ENCODE measurements at places on chromosomes 2 and 18. TPM values are rescaled to one million over a fixed set of nuclear protein-coding genes. Genes with fewer than 3 reads are reported as not detected.

- no peaks in the 10 kb centered on the region for H3K27me3 ChIP-seq
- no peak overlapping the region for H3K27ac ChIP-seq
- no peaks in the 10 kb centered on the region for H3K36me3 ChIP-seq
- no peak for DNase-seq
Measured at GRCh38 chr2:215883799-215884198, 129.6 kb downstream of the MREG start.

DNA sequence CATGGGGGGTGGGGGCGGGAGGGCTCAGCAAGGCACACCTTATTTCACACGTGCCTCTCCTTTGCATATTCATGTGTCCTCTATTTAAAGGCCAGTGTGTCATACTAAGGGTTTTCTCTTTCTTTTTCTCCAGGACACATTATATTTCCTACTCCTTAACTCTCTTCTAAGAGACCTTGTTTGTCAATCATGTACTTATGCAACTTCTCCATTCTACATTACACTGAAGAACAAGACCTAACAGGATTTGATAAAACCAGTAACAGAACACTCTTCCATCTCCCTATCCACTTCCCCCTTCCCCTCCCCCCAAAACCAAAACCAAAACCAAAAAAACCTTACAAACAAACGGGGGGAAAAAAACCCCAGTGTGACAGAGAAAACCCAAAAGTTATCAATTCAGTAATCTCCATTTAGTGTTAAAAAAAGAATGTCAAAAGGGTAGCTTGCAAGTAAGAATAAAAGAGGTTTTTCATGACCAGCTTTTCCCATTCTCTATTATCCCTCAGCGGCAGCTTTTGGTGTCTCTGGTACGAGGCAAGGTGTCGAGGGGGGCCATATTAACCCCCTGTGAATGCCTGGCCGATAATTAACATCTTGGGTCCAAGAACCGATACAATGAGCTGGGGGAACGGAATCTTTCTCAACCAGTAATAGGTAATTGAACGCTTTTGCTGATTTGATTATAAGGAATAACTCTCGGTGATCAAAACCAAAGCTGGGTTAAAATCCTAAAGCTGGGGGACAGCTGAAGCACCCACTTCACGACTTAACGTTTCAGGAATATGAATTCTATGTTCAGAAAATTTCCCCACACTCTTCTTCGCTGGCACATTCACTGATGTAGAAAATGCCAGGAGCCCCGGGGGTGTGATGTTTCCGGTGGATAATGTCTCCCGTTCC, 191.0 kb upstream of the TCF4 start:
- no peak for DNase-seq
- H3K4me1 ChIP-seq: peaks cover 4% of the 10 kb centered on the region
- no peaks in the 10 kb centered on the region for H3K36me3 ChIP-seq
- no peaks in the 10 kb centered on the region for H3K27me3 ChIP-seq

GRCh38 chr18:74006143-74006542, 141.5 kb downstream of the FBXO15 start:
- no peak for DNase-seq
- no peak overlapping the region for H3K27ac ChIP-seq
- peaks cover 4% of the 10 kb centered on the region for H3K27me3 ChIP-seq
- no peak overlapping the region for H3K4me3 ChIP-seq
- H3K36me3 ChIP-seq: no peaks in the 10 kb centered on the region

DNA sequence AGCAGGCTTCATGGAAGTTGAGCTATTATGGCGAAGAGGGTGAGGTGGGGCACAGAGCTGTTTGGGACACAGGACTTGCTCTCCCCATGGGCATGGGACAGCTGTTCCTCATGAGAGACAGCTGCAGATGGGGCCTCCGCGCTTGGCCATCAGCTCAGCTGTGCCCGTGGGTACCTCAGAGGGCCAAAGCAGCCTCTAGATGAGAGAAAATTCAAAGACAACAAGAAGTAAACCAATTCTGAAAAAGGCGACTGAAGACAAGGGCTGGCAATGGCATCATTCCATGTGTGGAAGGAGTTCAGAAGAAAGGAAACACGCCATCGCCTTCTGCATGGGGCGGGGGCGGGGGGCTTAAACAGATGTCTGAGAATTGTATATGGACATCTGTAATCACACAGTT, 136.2 kb downstream of the BCL2 start:
- H3K4me3 ChIP-seq: no peak overlapping the region
- no peaks in the 10 kb centered on the region for H3K36me3 ChIP-seq
- H3K27ac ChIP-seq: no peak overlapping the region
- DNase-seq: no peak

DNA sequence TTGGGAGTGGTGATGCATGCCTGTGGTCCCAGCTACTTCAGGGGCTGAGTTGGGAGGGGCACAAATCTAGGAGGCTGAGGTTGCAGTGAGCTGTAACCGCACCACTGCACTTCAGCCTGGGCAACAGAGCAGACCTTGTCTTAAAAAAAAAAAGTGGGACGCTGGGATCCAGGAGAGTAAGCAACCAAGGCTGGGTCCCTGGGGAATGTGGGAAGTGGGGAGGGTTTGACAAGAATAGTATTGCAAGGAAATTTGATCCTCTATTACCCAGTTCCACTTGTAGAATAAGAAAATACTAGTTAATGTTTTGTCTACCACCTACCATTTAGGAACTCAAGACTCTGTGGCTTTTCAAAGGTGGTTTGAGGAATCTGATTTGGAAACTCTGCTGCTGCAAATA, 21.1 kb upstream of the DYTN start:
- H3K27me3 ChIP-seq: no peaks in the 10 kb centered on the region
- H3K4me3 ChIP-seq: no peak overlapping the region
- H3K27ac ChIP-seq: no peak overlapping the region
- no peaks in the 10 kb centered on the region for H3K4me1 ChIP-seq
- DNase-seq: no peak

GRCh38 chr2:165697748-165698443, 96.2 kb downstream of the GALNT3 start:
- no peaks in the 10 kb centered on the region for H3K36me3 ChIP-seq
- H3K4me3 ChIP-seq: no peak overlapping the region
- peaks cover 4% of the 10 kb centered on the region for H3K27me3 ChIP-seq
- no peak overlapping the region for H3K27ac ChIP-seq

DNA sequence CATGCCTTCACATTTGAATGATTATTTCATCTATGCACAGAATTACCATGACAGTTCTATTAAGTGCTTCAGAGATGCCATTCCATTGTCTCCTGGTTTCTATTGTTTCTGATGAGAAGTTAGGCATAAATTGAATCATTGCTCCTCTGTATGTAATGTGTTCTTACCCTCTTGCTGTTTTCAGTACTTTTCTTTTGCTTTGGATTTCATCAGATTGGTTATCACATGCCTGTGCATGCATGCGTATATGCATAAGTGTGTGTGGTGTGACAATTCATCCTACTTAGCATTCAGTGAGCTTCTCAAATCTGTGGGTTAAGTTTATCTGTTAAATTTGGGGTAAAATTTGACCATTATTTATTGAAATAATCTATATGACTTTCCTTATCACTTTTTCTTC, 263.3 kb upstream of the RND3 start:
- no peak overlapping the region for H3K4me3 ChIP-seq
- no peaks in the 10 kb centered on the region for H3K4me1 ChIP-seq
- no peaks in the 10 kb centered on the region for H3K36me3 ChIP-seq
- no peak overlapping the region for H3K27ac ChIP-seq

The MTX2 gene
- 25.2 TPM for total RNA-seq

GRCh38 chr2:24238158-24238557, 63.3 kb downstream of the FAM228A start:
- H3K27me3 ChIP-seq: no peaks in the 10 kb centered on the region
- no peaks in the 10 kb centered on the region for H3K36me3 ChIP-seq
- no peak overlapping the region for H3K4me3 ChIP-seq
- no peak for DNase-seq
- H3K4me1 ChIP-seq: no peaks in the 10 kb centered on the region

The PECR gene
- total RNA-seq: 17.0 TPM

DNA sequence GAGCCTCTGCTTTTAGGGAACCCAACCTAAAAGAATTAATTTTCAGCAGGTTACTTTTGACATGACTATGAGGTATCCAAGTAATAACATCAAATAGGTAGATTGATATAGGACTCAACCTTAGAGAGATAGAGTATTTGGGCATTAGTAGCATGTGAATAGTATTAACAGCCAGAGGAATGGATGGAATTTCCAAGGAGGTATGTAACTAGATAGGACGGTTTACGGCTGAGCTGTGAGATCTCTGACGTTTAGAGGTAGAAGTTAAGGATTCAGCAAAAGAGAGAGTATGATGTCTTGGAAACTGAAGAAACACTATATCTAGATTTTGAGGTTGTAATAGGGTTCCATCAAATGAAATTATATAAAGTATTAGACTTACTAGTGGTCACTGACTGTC, 70.3 kb downstream of the HNMT start:
- H3K27ac ChIP-seq: no peak overlapping the region
- H3K4me3 ChIP-seq: no peak overlapping the region
- DNase-seq: no peak

- DNase-seq: no peak
- no peak overlapping the region for H3K4me3 ChIP-seq
- H3K27me3 ChIP-seq: no peaks in the 10 kb centered on the region
- H3K4me1 ChIP-seq: peaks cover 14% of the 10 kb centered on the region
- peaks cover 67% of the 10 kb centered on the region for H3K36me3 ChIP-seq
Measured at GRCh38 chr18:12318334-12318697, 10.3 kb downstream of the TUBB6 start.

DNA sequence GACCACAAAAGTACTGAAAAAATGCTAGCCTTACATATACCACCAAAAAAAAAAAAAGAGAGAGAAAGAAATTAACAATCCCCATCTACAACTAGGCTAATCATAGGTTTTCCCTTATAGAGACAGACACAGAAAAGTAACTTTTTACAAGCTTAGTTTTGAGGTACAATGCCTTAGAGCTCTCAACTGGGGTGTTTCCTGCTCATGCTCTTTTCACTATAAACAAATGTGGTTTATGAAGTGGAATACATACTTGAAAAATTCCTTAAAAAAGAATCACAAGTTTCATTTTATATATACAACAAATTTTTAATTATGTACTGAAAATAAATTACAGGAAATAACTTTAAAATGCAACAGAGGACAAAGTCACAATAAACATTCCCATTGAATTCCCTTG, 82.5 kb downstream of the ATL2 start:
- H3K36me3 ChIP-seq: peaks cover 29% of the 10 kb centered on the region
- no peak overlapping the region for H3K4me3 ChIP-seq
- H3K27ac ChIP-seq: no peak overlapping the region
- H3K4me1 ChIP-seq: no peaks in the 10 kb centered on the region
- H3K27me3 ChIP-seq: no peaks in the 10 kb centered on the region

The STPG4 gene
- 0.64 TPM for total RNA-seq

The SPATA3 gene
- not detected for total RNA-seq

The CD8B gene
- total RNA-seq: not detected

DNA sequence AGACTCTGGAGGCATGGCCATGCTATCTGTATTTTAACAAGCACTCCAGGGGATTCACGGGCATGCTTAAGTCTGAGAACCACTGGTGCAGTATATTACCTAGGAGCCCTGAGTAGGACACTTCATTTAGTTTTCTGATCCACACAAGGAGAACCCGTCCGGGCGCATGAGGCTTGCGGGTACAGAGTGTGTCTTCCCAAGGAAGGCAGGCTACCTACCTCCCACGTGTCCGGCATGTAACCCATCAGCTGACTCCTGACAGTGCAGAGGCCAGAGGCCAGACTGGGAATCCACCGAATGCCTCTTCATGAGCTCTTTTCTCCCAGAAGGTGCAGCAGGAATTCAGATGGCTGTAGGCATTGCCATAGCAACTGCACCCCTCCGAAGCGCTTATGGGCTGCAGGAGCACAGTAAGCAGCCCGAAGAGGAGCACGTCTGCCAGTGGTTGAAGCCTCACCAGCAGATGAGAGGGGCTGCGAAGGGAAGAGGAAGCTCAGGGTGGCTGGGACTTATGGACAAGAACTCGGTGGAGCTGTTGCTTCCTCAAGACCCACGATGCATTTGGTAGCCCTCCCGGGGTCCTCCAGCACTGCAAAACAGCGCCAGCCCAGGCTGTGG, 33.8 kb upstream of the DNMT3A start:
- no peak for DNase-seq
- H3K36me3 ChIP-seq: no peaks in the 10 kb centered on the region
- peaks cover 24% of the 10 kb centered on the region for H3K4me1 ChIP-seq
- H3K4me3 ChIP-seq: no peak overlapping the region

GRCh38 chr2:230135130-230135525, 66.4 kb upstream of the SLC16A14 start:
- H3K27ac ChIP-seq: no peak overlapping the region
- no peaks in the 10 kb centered on the region for H3K27me3 ChIP-seq
- no peak for DNase-seq
- no peak overlapping the region for H3K4me3 ChIP-seq
- H3K36me3 ChIP-seq: no peaks in the 10 kb centered on the region

DNA sequence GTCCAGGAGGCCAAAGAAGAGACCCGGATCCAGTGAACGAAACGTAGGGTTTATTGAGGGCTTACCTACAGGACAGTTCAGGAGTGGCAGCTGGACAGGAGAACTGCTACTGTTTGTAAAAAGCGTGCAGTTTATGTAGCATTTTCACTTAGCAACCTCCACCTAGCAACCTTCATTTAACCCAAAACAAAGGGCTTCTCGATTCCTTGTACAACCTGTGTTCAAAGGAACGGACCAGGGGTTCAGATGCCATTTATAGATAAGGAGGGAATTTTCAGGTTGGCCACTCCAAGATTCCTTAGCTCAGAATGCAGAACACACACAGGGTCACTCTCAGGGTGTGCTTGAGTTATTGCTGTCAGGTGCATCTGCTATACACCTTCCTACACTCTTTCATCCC, 65.1 kb upstream of the YWHAQ start:
- H3K4me3 ChIP-seq: no peak overlapping the region
- H3K27ac ChIP-seq: no peak overlapping the region
- no peak for DNase-seq
- peaks cover 21% of the 10 kb centered on the region for H3K4me1 ChIP-seq
- H3K36me3 ChIP-seq: no peaks in the 10 kb centered on the region

DNA sequence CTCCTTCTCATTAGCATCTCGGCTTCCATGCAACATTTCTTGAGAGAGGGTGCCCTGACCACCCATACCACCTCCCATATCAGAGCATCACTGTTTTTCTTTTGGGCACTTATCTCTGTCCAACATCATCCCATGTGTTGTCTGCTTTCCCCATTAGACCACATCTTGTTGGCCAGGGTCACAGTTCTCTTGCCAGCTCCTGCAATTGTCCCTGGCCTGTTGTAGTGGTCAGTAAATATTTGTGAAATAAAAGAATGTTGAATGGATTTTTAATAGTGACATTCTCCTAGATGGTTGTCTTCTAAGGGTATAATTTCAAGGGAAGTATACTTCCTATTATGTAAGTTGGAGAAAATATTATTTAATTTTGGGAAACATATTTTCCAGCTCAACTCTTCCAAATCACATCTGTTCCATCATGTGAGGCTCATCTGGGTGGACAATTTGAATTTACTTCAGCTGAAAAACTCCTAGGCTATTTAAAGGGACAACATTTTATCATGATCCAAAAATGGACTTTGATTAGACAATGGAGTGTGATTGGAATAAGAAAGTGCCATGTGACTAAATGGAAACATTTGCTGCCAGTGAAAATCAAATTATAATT, 83.0 kb downstream of the MOGAT1 start:
- no peak overlapping the region for H3K4me3 ChIP-seq
- no peaks in the 10 kb centered on the region for H3K36me3 ChIP-seq
- peaks cover 19% of the 10 kb centered on the region for H3K4me1 ChIP-seq
- DNase-seq: no peak

The STAT4 gene
- total RNA-seq: 1.6 TPM

GRCh38 chr2:20027260-20027677, 14.8 kb upstream of the MATN3 start:
- no peak overlapping the region for H3K4me3 ChIP-seq
- H3K27me3 ChIP-seq: no peaks in the 10 kb centered on the region
- peaks cover 9% of the 10 kb centered on the region for H3K4me1 ChIP-seq
- DNase-seq: no peak
- H3K27ac ChIP-seq: no peak overlapping the region
- peaks cover 21% of the 10 kb centered on the region for H3K36me3 ChIP-seq

The MYOM1 gene
- total RNA-seq: 0.57 TPM
